RPMI7951 (cell line): ENCODE measurements at places on chromosomes 11 and 22. TPM values are rescaled to one million over a fixed set of nuclear protein-coding genes. Genes with fewer than 3 reads are reported as not detected.

The PHOX2A gene
- not detected in 2 replicates for total RNA-seq

- DNase-seq = no peak
Observed at GRCh38 chr11:118632577-118633318, 25.3 kb downstream of the PHLDB1 start.

- DNase-seq = no peak
Observed at GRCh38 chr22:26995235-26995634, 337.8 kb downstream of the MIAT start.

- DNase-seq = no peak
Observed at GRCh38 chr22:33658775-33659174, 261.5 kb downstream of the LARGE1 start.

The PKDREJ gene
- under 0.01 TPM in 1 of 2 replicates, not detected in the other for total RNA-seq

The OR10G8 gene
- total RNA-seq = not detected in 2 replicates
